ENCODE measurements at places on chromosomes 4 and X.

DNA sequence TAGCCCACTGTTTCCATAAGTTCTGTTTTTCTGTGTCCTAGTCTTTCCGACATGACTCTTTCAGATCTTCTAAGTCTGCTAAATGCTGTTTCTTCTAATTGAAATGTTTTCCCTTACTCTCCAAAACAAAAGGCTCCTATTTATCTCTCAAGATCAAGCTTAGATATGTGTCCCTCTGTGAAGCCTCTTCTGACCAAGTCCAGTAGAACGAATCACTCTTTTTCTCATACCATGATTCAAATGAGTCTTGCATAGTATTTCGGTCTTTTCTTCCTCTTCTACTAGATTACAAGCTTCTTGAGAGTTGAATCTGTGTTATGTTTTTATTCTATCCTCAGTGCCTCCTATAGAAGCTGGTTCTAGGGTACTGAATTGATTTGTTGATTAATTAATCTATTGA, 45.3 kb upstream of the PRDM8 start:
- no peak for DNase-seq

DNA sequence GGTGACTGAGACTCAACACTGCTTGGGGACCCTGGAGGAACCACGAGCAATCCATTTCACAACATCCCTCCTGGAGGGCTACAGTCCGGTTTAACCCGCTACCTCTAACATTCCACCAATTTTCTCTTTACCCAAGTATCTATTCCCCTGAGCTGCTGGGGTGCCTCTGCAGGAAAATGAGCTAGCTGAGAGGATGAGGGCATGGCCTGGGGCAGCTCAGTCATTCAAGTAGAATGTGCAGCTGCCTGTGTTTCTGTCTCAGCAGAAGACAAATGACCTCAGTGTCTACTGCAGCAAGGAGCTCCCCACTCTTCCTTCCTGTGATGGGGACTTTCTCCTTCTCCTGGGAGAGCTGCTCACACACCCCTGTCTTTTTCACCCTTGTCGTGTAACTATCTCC, 120.8 kb downstream of the ZNF518B start:
- no peak for DNase-seq

- DNase-seq, result no peak
Measured at GRCh38 chr4:168059251-168059650, 33.1 kb upstream of the ANXA10 start.

GRCh38 chrX:19829814-19830213, 57.6 kb downstream of the SH3KBP1 start:
- DNase-seq, result no peak

GRCh38 chr4:83316459-83317165, 18.0 kb downstream of the HPSE start:
- no peak for DNase-seq

DNA sequence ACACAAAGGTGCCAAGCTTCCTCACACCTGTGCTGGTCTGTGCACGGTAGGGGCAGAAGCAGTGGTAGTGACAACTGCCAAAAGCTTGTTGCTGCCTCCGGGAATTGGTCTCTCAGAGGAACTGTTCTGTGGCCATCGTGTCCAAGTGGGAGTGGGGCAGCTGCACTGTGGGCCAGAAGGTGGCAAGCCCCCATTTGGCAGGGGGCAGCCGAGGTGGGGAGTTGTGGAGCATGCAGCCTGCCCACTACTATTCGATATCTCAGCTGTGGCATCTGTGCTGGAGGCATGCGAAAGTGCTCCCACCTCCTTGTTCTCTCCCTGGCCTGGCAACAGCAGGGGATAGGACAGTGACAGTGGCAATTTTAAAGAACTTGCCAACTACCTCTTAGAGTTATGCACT, 192.8 kb downstream of the TBX22 start:
- no peak for DNase-seq

DNA sequence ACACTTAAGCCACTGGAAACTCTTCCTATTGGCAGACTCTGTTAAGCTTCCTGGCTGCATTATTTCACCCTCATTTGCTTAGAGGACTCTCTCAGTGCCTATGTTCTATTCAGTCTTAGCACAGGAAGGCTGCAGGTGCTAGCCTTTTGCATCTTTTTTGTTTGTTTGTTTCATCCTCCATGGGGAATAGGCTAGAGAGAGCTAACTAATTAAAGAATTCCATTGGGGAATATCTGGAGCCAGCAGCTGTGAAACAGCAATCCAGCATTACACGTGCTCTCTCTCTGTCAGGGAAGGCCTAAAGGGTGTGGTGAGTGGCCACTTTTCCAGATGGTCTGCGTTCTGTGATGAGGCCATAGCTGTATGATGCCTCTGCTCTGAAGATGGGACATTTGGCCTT, 633.6 kb downstream of the SPRY1 start:
- DNase-seq, result no peak

- DNase-seq, result peak; percentile 13
Measured at GRCh38 chrX:19566359-19567222, 51.3 kb upstream of the MAP3K15 start.

DNA sequence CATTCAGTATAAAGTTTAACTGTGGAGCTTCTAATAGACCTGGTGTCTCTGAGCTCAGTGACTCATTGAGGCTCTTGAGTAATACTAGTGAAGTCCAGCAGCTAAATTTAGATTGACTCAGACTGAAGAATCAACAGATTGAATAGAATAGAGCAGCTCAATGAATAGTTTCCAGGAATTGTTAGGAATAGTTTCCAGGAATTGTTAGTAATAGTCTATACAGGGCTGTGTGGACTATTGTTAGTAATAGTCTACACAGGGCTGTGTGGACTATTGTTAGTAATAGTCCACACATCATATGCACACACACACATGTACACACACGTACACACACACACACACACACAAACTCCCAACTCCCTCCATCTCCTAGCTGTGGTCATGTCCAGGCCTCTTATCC, 3.0 kb downstream of the GIMD1 start:
- DNase-seq, result no peak

- DNase-seq, result no peak
Measured at GRCh38 chr4:121800638-121800960, 524 bp upstream of the EXOSC9 start.

- no peak for DNase-seq
Measured at GRCh38 chrX:13195340-13195739, 124.5 kb downstream of the ATXN3L start.

DNA sequence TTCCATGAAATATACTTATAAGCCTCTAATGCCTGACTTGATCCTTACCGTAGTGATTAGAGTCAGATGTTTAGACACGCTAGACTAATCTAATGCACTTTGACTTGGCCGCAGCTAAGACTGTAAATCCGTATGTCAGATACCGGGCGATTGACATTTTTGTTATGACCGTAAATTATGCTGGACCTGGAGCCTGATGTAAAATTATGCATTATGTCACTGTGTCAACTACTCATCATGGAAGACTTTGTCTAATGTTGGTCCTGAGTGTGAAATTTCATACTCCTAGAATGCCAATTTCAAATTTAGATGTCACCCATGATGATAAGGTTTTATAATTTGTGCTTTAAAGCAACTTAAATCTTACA, 123.6 kb upstream of the LIMCH1 start:
- DNase-seq, result no peak
